Mammary microvascular endothelial cell (primary cell): ENCODE measurements at places on chromosomes 13 and 19. TPM values are rescaled to one million over a fixed set of nuclear protein-coding genes. Genes with fewer than 3 reads are reported as not detected.

Gene CD22
- 0.15 and 1.1 TPM in 2 replicates for total RNA-seq

Gene VSTM1
- not detected in 2 replicates for total RNA-seq

Gene ZNF222
- total RNA-seq, result 1.4 and 1.8 TPM in 2 replicates

Gene PGLYRP1
- not detected in 2 replicates for total RNA-seq

Gene ZNF440
- total RNA-seq, result 3.6 and 5.1 TPM in 2 replicates

Gene ANGPTL8
- total RNA-seq, result not detected in 2 replicates

Gene TJP3
- not detected in 2 replicates for total RNA-seq

Gene SF3A2
- 37.7 and 47.2 TPM in 2 replicates for total RNA-seq

Gene MYPOP
- total RNA-seq, result 1.4 and 3.1 TPM in 2 replicates

Gene CDC42EP5
- total RNA-seq, result 46.9 and 49.0 TPM in 2 replicates

Gene GRIN2D
- total RNA-seq, result 0.40 and 0.64 TPM in 2 replicates

Gene FUT3
- total RNA-seq, result not detected in 2 replicates

Gene STOML3
- total RNA-seq, result not detected in 2 replicates

Gene ICAM5
- not detected in 2 replicates for total RNA-seq

Gene IGFLR1
- 14.1 and 16.2 TPM in 2 replicates for total RNA-seq

Gene EXOSC5
- total RNA-seq, result 24.9 and 27.6 TPM in 2 replicates

Gene SULT2B1
- not detected in 2 replicates for total RNA-seq

Gene FARSA
- 91.5 and 95.4 TPM in 2 replicates for total RNA-seq

Gene OVOL3
- not detected in 2 replicates for total RNA-seq

Gene PRKCG
- total RNA-seq, result not detected in 2 replicates
